Ovary (tissue), 10 donors: ENCODE measurements at places on chromosomes 5 and 9. TPM values are rescaled to one million over a fixed set of nuclear protein-coding genes. Genes with fewer than 3 reads are reported as not detected.

ANKRD34B gene
- total RNA-seq = not detected

TAS2R1 gene
- total RNA-seq = not detected

CXCL14 gene
- total RNA-seq = 0.58 TPM

GRCh38 chr9:12997009-12997408, 222.2 kb downstream of the LURAP1L start:
- no peak overlapping the region for H3K27ac ChIP-seq
- H3K36me3 ChIP-seq = no peaks in the 10 kb centered on the region
- no peak overlapping the region for H3K4me3 ChIP-seq
- no peaks in the 10 kb centered on the region for H3K27me3 ChIP-seq
- no peak for DNase-seq

- H3K36me3 ChIP-seq = no peaks in the 10 kb centered on the region
- no peaks in the 10 kb centered on the region for H3K4me1 ChIP-seq
- no peak overlapping the region for H3K27ac ChIP-seq
- DNase-seq = no peak
Observed at GRCh38 chr9:92234514-92234913, 59.0 kb downstream of the IARS1 start.

- no peak for DNase-seq
- H3K27ac ChIP-seq = no peak overlapping the region
- no peaks in the 10 kb centered on the region for H3K36me3 ChIP-seq
- no peaks in the 10 kb centered on the region for H3K27me3 ChIP-seq
- H3K4me3 ChIP-seq = no peak overlapping the region
Observed at GRCh38 chr9:136081113-136081825, 13.8 kb downstream of the NACC2 start.

DNA sequence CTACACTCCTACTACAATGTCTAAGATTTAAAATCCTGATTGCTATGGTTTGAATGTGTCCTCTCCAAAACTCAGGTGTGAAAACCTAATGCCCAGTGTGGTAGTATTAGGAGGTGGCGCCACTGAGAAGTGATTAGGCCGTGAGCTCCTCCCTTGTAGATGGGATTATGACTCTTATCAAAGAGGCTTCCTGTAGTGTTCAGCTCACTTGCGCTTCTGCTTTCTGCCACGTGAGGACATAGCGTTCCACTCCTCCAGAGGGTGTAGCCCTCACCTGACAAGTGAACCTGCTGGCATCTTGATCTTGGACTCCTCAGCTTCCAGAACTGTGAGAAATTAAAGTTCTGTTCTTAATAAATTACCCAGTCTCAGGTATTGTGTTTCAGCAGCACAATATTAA, 33.0 kb upstream of the WHRN start:
- no peak for DNase-seq
- no peak overlapping the region for H3K27ac ChIP-seq
- no peaks in the 10 kb centered on the region for H3K27me3 ChIP-seq
- no peaks in the 10 kb centered on the region for H3K4me1 ChIP-seq
